ENCODE measurements at places on chromosomes 12 and 14.

DNA sequence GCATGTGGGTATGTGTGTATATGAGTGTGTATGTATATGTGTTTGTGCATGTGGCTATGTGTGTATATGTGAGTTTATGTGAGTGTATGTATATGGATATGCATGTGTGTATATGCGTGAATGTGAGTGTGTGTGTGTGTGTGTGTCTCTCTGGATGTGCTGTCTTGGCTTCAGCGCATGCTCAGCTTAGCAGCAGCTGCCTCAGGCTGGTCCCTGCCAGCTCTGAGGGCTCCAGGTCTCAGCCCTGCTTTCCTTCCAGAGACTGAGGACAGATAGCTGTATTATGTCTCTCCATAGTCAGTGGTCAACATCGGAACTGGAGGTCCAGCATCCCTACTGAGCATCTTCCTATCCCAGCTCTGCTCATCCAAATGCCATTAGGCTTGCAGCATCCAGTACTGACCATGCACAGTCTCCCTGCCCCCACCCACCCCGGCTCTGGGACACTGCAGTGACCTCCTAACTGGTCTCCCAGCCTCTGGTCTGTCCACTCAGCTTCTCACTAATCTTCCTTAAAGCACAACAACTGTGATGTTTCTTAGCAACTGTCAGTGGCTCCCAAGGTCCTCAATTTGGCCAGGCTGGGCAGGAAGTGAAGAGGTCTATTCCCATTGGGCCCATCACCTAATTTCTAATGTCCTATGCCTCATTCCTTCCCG is 22.8 kb downstream of the FAIM2 start:
- no peak for DNase-seq

DNA sequence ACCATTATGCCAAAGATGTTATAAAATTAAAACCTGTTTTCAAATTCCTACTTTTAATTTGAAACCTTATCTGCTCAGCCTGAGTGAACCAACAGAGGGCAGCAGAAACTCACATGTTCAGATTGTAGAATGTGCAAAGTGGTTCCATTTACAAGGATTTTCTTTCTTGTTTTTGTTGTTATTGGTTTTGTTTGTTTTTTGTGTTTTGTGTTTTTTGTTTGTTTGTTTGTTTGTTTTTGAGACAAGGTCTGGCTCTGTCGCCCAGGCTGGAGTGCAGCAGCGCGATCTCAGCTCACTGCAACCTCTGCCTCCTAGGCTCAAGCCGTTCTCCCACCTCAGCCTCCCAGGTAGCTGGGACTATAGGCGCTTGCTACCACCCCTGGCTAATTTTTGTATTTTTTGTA is 22.8 kb upstream of the GARIN2 start:
- peak; percentile 73 for DNase-seq

DNA sequence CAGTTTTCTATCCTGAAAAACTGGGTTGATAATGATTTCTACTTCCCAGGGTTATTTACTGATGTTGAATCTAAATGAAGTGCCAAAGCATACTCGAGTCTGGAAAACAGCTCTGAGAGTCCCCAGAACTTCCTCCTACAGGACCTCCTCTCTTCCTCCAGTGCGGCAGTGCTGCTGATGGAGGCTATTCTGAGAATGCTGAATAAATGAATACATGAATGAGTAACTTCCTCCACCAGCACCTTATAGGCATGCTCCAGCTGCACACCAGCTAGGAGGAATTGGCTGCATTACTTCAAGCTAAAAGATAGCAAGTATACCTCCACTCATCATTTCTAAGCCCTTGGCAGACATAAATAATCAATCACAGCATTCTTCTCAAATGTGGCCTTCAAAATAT is 448.8 kb upstream of the CCDC196 start:
- no peak for DNase-seq

GRCh38 chr14:87152693-87153092 is 840.3 kb downstream of the GALC start:
- DNase-seq, result no peak

DNA sequence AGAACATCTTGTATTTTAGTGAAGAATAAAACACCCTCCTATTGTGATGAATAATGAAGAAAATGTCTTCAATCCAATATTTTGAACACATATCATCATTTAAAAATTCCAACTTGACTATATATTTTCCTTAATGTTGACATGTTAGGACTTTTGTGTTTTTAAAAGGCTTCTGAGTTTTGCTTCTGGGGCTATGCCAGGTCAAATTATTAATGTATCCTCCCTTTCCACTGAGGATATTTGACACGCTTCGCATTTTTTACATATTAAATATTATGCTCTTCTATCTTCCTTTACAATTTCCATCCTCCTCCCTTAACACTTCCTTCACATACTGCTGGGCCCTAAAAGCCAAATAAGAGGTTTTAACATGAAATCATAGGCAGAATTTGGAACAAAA is 20.6 kb downstream of the RERG start:
- DNase-seq, result no peak

DNA sequence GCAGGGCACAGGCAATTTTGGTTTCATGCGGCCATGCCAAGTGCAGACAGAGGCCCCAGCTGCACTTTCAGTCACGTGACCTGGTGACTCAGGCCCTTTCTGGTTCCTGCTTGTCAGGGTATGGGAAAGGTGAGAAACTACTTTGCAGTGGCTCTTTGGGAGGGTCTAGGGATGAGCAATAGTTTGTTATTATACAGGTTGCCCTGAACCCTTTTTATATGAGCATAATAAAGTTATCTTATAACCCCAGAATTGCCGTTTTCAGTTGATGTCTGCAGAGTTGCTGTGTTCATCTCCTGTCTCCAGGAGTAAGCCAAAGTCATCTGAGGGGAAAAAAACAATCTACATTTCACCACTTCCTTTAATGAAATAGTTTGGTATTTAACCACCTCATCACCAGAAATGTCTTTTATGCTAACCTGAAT is 30.9 kb upstream of the EMP1 start:
- DNase-seq, result peak; percentile 27

GRCh38 chr14:61494018-61494417 is 172.6 kb downstream of the PRKCH start:
- no peak for DNase-seq

DNA sequence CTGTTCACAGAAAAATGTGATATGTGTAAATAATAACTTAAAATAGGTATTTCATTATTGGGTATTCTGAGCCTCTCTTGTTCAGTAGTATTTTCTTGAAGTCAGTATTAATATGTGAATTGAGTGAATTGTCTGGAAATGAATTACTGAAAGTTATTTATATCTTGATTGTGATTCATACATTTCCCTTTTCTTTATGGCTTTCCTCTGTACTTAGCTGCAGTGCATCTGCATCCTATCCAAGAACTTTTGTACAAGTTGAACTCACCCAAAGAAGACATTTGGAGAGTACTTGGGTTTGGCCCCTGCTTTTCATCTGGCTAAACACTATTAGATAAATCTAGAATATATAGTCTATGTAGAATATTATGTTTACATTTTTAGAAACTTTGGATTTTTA is 326.0 kb downstream of the RAD51B start:
- no peak for DNase-seq

DNA sequence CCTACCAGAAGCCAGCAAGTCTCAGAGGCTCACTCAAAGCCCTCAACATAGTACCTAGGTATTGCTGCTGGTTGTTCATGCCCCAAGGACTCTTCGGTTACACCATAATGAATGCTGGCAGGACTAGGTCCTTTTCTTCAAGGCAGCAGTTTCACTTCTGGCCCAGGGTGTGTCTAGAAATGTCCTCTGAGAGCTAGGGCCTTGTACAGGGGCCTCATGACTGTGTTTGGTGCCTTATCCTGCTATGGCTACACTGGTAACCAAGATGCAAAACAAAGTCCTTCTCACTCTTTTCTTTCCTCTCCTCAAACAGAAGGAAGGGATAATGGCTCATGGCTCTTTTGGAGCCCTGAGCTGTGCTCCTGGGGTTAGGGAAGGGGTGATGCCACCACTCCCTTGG is 15.2 kb upstream of the PTPRO start:
- DNase-seq, result no peak

GRCh38 chr12:131797588-131797934 is 30.6 kb upstream of the MMP17 start:
- DNase-seq, result no peak

DNA sequence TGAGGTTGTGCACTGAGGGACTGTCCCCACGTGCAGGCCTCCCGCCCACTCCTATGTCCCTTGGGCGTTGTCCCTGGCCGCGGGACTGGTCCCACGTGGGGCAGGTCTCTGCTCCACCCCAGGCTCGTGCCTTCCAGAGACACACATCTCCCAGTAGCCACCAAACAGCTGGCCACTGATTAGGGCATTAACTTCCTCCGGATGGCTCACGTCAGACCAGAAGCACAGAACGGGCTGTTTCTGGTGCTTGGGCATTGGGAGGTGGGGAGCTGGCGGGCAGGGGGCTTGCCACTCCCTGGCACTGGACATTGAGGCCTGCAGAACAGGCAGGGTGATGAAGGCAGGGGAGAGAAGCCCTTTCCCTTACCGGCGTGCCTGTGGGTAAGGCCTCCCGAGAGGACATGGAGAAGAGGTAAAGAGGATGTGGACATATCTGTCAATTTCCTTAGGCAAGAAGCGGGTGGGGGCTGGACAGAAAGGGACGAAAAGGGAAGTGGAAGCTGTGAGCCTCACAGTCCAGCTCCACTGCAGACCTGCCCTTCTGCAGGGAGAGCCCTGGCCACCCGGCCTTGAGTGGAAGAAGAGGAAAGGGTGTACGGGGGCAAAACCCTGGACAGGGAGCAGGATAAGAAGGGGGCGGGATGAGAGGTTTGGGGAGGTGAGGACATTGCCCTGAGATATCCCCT is 101.2 kb downstream of the NINJ2 start:
- peak; percentile 86 for DNase-seq

DNA sequence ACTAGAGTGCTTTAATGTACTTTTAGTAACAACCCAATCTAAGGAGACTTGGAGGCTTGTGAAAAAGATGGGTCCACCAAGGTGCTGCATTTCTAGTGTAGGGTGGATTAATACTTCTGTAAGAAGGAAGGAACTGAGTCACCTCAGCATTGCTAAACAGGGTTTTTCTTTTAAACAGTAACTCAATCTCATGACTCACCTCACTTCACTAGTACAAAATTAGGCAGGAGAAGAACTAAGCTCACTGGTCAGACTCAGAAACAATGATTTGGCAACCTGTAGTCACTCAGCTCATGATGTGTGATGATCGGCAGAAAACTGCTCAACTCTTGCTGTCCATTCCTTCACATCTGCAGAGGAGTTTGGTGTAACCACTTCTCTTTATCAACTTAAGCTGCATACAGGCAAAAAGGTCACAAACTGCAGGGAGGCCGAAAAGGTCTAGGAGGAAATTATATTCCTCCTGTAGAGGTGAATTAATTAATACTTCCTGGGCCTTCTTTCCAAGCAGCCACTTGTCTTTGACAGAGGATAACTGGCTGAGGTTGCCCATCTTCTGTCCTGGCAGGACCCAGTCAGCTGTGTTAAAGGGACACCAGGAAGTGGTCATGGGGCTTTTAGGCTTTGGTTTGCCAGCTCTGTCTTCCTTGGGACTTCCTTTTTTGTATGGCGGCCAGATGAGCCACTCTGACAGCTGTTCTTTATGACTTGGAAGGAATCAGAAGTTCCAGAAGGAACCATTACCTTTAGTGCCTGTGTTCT is 466.9 kb downstream of the FUT8 start:
- no peak for DNase-seq

Data from erythroblast (primary cell).